ENCODE measurements at places on chromosomes 5 and 9. TPM values are rescaled to one million over a fixed set of nuclear protein-coding genes. Genes with fewer than 3 reads are reported as not detected.

The OR1K1 gene
- not detected for total RNA-seq

The IRGM gene
- not detected for total RNA-seq

The VLDLR gene
- total RNA-seq: 127 TPM

The STPG3 gene
- total RNA-seq: not detected

The NLN gene
- total RNA-seq: 17.2 TPM

The IRX2 gene
- total RNA-seq: 3.2 TPM

The SERINC5 gene
- total RNA-seq: 20.9 TPM

The NFIB gene
- total RNA-seq: 129 TPM

The NR5A1 gene
- total RNA-seq: not detected

The ZNF883 gene
- 2.4 TPM for total RNA-seq
